Activated CD4-positive, alpha-beta T cell treated with anti-CD3 and anti-CD28 coated beads for 4 hours (primary cell): ENCODE measurements at places on chromosomes 4 and X.

- DNase-seq: no peak
These were observed 27.4 kb downstream of the TMPRSS11B start for GRCh38 chr4:68218044-68218443.

GRCh38 chr4:100017637-100018310 is 67.7 kb upstream of the H2AZ1 start:
- no peak for DNase-seq

- peak; percentile 54 for DNase-seq
These were observed 6.8 kb upstream of the CLCN5 start for GRCh38 chrX:49915361-49916222.

- peak; percentile 21 for DNase-seq
These were observed 26.6 kb downstream of the ZRSR2 start for GRCh38 chrX:15816886-15817285.

DNA sequence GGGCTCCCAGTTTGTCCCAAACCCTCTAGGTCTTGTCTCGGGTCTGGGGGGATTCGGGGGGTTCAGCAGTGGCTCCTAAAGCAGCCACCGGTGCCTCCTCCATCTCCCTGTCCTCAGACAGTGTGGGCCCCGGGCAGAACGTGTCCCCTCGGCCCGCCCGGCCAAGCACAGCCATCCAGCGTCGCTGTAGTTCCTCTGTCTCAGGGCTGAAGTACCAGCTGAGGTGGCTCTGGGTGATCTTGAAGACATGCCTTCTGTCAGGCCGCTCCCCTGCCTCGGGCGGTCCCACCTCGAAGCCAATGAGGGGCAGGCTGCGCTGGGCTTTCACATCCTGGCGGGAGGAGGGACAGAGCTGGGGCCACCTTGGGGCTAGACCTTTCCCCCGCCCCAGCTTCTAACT is 5.9 kb downstream of the TSR2 start:
- no peak for DNase-seq
